Stimulated activated CD8-positive, alpha-beta memory T cell treated with anti-CD3 and anti-CD28 coated beads, Interleukin-15, amount 100 ng/mL, for 4 hours (primary cell): ENCODE measurements at places on chromosomes 16 and 17.
A peak's percentile ranks its signal among the peaks of the same experiment; 100 is the strongest.

DNA sequence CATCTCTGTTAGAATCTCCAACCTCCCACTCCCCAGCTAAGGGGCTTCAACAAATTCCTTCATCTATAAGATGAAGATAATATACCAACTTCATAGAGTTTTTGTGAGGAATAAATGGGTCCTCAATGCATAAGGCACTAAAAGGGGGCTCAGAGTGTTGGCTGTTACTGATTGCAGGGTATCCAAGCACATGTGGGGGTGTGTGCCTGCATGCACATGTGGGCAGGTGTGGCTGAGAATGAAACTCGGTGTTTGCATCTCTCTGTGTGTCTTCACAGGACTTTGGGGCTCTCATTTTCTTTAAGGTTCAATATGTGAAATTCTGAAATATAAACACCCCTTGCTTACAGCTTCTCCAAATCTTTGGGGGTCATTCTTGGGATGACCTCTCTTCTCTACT is 4.1 kb upstream of the PPP1R9B start:
- DNase-seq, result no peak

DNA sequence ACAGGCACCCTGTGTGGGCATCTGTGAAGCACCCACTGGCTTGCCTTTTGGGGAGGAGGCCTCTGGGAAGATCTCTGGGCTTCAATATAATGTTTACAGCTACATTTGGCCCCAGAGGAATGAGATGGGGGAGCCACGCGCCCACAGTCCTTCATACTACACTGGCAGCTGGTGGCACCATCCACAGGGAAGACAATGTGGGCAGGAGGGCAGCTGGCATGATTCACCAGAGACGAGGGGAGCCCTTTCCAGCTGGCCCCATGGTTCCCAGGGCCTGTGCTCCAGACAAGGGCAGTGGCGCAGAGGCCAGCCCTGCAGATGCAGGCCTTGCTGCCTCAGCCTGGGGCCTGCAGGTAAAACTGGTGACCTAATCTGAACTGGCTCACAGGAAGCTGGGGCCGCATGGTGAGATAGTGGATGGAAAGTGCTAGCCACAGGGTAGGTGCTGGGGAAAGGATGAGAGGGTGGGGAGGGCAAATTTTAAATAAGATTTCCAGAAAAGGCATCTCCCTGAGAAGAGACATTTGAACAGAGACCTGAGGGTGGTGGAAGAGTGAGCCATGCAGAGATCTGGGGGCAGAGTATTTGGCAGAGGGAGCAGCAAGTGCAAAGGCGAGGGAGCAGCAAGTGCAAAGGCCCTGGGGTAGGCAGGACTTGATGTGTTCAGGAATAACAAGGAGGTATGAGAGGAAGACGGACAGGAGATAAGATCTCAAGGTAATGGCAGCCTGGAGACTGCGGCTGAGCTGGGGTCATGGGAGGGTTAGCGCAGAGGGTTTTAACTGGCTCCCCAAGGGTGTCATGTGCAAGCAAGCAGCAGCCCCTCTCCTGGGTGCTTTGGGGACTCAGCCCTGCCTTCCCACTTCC is 12.1 kb upstream of the KCNJ12 start:
- DNase-seq, result no peak

GRCh38 chr16:85138825-85139627 is 26.8 kb upstream of the CIBAR2 start:
- no peak for DNase-seq

GRCh38 chr16:80924372-80924978 is 82.2 kb downstream of the CMC2 start:
- no peak for DNase-seq

DNA sequence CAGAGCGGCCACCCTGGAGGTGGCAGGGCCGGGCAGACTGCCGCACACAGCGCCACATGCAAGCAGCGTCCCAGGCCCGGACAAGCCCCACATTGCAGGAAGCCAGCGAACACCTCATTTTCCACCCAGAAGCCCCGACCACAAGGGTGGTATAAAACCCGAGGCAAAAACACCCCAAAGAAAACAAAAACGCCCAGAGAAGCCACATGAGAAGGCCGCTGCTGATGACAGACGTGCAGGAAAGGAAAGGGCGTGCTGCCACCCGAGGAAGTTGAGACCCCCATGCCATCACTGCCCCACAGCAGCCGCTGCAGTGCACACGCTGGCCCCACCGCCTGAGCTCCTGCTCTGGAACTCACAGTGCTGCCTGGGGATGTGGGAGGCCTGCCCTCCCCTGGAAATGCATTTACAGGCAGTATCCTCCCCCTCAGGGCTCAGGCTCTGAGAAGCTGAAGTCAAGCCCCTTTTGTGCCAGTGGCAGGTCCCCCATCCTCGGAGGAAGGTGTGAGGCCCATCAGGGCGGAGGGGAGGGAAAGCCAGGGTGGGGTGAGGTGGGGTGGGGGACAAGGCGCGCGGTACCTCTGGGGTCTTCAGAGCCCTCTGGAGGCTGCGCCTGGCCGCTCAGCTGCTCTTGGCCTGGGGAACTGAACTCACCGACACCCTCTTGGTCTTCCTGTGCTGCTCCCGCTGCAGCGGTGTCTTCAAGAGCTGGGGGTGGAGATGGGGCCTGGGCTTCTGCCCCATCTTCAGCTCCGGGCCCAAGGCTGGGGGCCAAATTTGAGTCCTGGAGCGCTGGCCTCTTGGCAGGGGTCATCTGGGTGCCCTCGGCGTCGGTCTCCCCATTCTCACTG is 62.0 kb downstream of the IL21R start:
- DNase-seq, result peak; percentile 47

GRCh38 chr17:4537451-4538235 is 17.5 kb downstream of the MYBBP1A start:
- no peak for DNase-seq

- no peak for DNase-seq
Observed at GRCh38 chr16:48999508-48999907, 282.1 kb downstream of the CBLN1 start.

GRCh38 chr17:72116661-72117521 is 3.9 kb upstream of the SOX9 start:
- no peak for DNase-seq

GRCh38 chr17:67035131-67036083 is 8.9 kb upstream of the CACNG1 start:
- DNase-seq, result no peak

DNA sequence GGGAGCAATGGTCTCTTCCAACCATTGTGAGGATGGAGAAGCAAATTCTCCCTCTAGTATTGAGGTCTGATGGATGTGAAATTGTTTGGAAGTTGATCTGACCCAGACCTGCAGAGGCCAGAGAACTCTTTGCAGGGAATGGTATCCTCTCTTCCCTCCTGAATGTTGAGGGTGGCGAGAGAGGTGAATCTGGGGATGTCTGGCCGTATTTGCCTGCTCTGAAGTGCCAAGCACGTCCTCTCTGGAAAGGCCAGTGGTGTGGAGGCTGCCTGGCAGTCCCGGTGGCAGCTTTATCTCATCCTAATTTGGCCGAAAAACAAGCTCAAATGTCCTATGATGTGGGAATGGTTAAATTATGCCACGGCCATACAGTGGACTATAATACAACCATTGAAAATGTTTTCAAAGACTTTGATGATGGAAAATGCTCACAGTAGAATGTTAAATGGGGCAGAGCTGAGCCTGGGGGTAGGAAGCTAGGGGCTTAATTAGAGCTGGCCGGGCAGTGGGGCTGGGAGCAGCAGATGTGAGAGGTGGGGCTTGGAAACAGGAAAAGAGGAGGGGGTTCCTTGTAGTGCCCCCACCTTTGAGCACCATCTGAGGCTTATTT is 30.8 kb downstream of the WSCD1 start:
- no peak for DNase-seq

DNA sequence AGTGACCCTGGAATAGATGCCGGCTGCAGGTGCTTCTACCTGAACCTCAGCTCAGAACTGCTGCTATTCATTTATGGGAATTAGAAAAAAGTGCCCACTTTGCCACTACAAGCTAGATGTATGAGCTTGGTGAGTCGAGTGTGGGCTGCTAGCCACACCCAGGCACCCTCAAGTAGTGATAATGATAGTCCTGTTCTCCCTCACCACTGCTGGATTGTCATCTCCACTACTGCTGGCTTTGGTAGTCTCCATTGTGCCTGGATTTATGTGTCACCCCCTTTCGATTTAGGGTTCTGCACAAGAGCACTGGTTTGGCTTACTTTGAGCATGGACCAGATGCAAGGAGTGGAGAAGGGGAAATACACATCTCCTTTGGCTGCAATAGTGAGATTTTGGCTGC is 73.0 kb upstream of the N4BP1 start:
- no peak for DNase-seq

GRCh38 chr16:88862968-88863367 is 3.5 kb downstream of the PABPN1L start:
- DNase-seq, result no peak
